ENCODE measurements at places on chromosomes 4 and X.

DNA sequence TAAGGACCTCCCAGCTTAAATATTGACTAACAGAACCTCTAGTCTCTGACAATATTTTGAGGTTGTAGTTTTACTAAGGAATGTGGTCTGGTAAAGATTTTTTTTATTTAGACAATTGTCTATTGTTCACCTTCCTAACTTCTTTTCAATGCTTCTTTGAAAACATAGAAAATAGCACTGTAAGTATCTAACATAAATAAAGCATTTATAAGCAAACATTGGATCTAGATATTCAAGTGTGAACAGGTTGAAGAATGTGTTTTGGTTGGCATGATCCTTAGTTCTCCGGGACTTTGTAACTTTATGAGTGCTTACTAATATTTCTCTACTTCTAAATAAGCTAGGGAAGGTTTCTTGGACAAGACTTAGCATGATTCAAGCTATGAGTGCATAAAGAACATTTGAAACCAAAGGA lies 285.4 kb upstream of the ARSJ start:
- no peak for DNase-seq

GRCh38 chrX:9677098-9677739 lies 88.4 kb downstream of the GPR143 start:
- no peak for DNase-seq

DNA sequence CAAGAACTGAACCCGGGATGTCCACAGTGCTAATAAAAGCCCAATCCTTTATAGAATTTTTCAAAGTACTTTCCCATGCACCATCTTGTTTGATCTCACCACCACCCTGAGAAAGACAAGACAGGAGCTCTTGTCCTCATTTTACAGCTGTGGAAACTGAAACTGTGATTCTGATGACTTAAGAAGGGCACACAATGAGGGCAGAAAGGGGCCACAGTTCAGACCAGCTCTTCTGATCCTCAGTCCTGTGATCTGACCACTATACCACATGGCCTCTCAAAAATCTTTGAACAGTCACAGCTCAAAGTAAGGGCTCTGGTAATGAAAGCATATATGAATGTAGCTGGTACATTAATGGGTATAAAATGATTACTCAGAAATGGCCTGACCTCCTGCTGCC lies 127.3 kb upstream of the CPEB2 start:
- DNase-seq, result no peak

DNA sequence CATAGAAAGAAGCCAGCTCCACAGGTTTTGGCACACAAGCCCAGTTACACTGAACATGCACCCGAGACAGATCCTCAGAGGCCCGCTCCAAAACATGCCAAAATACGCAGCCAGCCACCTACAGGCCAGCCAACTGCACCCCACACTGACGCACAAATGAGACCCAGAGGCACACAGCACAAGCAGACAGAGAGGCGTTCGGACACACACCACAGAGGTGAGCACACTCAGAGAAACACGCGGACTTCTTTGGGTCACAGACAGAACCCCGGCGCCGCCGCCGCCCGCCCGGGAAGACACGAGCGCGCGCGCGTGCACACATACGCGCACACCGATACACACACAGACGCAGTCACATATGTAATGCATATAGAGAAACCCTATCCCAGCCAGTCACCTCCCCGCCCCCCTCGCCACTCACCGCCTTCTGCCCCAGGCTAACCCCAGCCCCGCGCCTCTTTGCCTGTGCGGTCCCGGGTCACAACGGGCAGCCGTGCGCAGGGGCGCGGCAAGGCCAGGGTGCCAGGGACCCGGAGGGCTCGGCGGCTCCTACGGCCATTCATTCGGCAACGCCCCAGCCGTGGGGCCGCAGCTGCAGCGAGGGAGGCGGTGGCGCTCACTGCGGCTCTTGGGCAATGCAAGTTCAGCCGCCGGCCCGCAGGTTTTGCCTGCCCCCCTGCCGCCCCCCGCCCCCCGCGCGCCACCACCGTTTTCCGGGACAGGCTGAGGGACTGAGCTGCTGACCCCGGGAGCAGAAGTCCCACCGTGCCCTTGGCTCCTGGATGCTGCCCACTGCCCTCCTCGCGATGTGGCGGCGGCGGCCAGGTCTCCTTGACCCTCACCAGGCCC lies 553 bp downstream of the SEPTIN6 start:
- DNase-seq, result peak; percentile 44

GRCh38 chr4:176656108-176656507 lies 136.6 kb downstream of the VEGFC start:
- DNase-seq, result no peak

DNA sequence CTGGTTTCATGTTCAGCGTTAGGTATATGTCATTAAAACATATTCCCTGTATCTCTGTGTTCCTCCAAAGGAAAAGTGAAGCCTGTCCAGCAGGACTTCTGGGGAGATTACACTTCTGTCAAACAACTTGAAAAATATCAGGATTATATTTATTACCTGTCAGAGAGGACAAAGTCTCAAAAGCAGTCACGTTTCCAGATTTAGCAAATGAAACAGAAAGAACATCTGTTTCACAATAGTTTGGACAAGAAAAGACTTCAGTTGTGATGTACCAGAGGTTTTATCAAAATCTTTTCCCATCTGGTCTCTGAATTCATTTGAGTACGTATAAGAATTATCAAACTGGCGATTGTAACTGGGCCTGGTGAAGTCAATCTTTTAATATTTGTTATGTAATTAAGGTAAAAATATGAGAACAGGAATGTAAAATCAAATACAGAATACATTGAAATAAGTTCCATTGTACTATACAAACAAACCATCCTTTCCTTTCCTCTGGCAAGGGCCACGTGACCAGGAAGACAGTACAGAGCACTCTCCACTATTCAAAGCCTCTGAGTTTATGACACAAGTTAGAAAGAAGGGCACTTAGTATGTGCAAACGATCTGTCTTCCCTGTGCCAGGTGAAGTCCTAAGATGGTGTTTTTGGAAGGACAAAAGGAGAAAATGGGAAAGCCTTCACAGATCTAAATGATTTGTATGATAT lies 3.2 kb downstream of the CASP3 start:
- no peak for DNase-seq

GRCh38 chr4:3338321-3338838 lies 45.6 kb downstream of the RGS12 start:
- no peak for DNase-seq

DNA sequence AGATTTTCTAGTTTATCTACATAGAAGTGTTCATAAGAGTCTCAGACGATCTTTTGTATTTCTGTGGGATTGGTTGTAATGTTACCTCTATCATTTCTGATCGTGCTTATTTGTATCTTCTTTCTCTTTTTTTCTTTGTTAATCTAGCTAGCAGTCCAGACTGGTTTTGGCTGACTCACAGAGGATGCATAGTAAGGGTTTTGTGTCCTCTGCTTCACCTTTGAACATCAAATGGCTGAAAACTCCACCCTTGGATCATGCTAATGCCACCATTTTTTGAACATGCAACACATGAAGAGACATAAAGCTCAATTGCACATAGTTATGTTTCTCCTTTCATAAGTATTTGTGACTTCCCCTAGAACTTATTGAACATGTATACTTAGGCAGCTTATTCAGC lies 22.8 kb downstream of the TMPRSS11A start:
- DNase-seq, result no peak

- no peak for DNase-seq
Observed at GRCh38 chrX:112761242-112762207, 79.1 kb downstream of the AMOT start.

- no peak for DNase-seq
Observed at GRCh38 chr4:147581606-147582350, 35.4 kb upstream of the TMEM184C start.

DNA sequence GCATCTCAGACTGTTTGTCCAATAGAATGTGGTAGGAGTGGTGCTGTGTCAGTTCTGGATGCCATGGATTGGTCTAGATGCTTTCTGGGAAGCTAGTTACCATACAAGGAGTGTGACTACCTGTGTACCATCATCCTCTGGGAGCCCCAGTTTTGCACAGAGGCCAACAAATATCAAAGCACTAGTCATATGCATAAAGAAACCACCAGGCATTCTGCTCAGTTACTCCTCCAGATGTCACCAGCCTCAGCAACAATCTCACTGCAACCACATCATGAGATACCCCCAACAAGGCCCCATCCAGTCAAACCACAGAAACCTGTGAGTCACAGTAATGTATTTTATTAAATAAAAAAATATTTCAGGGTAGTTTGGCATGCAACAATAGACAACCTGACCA lies 435.8 kb upstream of the CPEB2 start:
- no peak for DNase-seq

GRCh38 chrX:97691901-97692455 lies 808.3 kb downstream of the RPA4 start:
- DNase-seq, result no peak

DNA sequence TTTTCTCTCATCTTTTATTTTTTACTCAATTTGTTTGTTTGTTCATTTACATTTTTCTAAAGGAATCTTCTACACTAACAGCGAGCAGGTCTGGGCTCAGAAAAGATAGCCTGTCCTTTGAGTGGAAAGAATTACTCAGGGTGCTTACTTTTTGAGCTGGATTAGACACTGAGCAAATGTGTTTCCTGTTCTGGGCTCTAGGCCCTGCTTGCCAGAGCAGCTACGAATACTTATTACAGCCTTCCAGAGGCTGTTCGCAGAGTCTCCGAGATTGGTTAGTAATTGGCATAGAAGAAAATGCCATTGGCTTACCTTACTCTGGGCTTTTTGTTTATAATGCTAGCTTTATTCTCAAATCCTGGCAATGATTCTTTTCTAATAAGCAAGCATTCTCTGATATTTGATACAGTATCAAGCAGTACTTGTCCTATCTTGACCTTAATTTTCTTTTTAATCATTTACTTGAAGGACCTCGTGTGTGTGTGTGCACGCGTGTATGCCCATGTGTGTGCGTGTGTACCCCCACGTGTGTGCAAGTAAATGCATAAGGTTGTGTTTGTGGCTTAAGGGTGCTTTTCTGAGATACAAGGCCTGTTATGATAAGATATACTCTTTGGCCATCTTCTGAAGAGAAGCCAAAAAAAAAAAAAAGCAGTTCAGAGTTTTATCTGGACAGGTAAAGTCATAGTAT lies 76.2 kb upstream of the GRXCR1 start:
- DNase-seq, result no peak

DNA sequence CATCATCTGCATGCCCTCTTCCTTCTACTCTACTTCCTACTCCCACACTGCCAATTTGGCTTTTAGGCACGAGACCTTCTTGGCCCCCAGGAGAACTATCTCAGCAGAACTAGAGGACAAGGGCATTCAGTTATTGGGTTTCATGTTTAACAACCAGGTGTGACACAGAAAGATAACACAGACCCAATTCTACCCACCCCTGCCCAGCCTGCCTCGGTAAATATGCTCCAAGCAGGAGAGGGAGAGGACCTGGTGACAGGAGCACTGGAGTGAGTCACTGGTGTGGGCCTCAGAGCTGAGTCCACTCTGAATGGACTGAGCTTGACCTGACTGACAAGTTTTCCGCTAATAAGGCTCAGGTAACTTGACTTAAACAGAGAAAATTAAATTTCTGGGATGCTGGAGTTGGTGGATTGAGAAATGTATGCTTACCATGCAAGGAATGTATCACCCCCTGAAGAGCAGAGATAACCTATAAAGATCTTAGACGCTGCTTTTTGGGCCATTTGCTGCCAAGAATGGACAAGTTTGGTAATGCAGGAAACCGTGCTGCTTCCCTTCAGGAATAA lies 52.5 kb downstream of the CASP3 start:
- DNase-seq, result no peak

GRCh38 chr4:89722517-89722916 lies 114.4 kb downstream of the SNCA start:
- DNase-seq, result no peak

DNA sequence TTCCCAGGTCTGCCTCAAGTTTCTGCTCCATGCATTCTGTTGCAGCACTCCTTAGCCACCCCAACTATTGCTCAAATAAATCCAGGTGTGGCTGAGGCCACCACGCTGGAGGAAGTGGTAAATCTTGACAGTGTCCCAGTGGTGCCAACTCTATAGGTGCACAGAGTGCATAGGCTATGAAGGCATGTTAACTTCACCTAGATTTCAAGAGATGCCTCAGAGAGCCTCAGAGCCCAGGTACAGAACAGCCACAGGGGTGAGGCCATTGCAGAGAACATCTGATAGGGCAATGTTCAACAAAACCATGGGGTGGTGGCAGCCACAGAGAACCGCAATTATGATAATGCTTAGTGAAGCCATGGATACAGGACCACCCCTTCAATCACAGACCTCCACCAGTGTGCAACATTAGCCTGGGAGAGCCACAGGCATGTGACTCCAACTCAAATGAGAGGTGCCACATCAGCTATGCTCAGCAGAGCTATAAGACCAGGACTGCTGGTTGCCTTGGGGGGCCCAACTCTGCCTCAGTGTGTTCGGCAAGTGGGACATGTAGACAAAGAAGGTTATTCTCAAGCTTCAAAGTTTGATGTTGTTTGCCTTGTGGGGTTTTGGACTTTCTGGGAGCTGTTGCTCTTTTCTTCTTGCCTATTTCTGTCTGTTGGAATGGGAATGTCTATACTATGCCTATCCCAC lies 468.7 kb downstream of the ANKRD50 start:
- DNase-seq, result no peak
